NCI-H748 treated with DMSO at 0.1 percent for 48 hours (cell line): ENCODE measurements at places on chromosomes 7 and 10.

DNA sequence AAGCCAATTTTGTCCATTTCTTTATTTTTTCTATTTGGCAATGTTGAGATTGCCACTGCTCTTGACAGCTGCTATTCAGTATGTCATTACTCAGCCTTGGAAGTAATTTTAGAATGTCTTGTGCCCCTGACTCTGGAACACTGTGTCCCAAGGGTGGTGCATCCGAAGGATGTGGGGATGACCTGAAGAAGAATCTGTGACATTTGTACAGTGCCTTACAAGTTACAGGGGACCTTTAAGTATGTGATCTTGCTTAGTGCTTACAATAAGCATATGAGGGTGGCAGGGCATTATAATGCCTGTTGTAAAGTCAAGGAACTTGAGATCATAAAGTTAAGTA is 239.5 kb downstream of the REEP3 start:
- no peak for DNase-seq

GRCh38 chr10:116430288-116430687 is 2.6 kb downstream of the PNLIPRP3 start:
- no peak for DNase-seq

GRCh38 chr7:129719980-129720732 is 108.6 kb downstream of the NRF1 start:
- peak; percentile 68 for DNase-seq

- DNase-seq, result no peak
These were observed 139.8 kb downstream of the CUBN start for GRCh38 chr10:16989826-16990293.

GRCh38 chr10:95860166-95860940 is 47.4 kb upstream of the CC2D2B start:
- DNase-seq, result no peak

DNA sequence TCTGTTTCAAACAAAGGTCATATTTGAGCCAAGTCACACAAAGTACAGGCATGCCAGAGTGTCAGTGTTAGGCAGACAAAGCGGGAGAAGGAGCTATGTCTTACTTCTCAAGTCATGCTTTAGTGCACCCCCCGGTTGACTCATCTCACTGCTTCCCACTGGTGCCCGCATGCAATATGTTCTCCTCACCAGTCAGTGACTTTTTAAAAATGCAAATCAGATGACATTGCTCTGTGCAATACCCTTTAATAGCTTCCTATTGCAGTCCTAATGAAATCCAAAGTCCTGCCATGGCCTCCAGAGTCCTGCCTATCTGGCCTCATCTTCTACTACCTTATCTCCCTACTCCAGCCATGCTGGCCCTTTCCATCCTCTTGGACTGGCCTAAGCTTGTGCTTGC is 429.1 kb downstream of the ACTR3B start:
- DNase-seq, result no peak

DNA sequence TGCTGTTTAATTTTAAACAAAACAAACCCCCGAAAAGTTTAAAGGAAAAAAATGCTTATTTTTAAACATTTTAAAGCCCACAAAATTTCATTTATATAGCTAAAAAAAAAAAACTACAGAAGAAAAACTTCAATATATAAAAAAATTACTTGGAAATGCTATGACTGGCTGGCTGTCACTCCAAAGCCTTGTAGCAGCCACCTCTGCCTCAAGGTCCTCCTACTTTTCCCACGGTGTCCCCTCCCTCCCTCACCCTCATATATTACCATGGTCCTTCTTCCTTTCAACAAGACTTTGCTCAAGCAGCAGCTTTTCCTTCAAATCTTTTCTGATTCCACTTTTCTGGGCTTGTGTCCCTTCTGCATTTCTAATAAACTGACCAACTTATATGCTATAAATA is 122.0 kb downstream of the TPK1 start:
- DNase-seq, result no peak

DNA sequence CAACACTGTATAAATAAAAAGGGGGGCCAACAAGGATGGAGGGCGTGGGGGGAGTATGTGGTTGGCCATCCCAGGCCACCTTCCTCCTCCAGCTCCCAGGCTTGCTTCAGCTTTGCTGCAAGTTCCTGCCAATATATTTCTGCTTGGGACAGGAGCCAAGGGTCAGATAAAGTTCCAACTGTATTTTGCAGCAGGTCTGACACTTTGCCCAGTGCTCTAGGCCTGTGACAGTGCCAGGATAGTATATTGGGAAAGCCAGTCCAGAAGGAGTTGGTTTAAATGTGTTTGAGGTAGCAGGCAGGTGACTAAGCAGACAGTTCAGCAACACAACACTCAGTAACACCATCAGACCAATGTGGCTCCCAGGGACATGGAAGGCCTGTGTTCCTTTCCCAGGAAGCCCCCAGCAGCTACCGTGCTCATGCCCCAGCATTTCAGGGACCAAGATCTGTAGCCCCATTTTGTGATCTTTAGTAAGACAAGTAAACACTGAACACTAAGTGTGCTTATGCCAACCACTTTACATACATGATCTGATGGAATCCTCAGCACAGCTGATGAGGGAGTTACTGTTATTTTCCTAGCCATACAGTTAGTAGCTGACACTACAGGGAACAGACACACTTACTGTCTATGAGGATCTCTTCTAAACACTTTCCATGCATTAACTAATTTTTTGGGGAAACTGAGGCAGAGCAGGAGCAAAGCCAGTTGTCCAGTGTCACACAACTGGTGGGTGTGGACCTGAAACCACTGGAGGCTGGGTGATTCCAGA is 38.9 kb downstream of the DNAJB12 start:
- DNase-seq, result no peak

DNA sequence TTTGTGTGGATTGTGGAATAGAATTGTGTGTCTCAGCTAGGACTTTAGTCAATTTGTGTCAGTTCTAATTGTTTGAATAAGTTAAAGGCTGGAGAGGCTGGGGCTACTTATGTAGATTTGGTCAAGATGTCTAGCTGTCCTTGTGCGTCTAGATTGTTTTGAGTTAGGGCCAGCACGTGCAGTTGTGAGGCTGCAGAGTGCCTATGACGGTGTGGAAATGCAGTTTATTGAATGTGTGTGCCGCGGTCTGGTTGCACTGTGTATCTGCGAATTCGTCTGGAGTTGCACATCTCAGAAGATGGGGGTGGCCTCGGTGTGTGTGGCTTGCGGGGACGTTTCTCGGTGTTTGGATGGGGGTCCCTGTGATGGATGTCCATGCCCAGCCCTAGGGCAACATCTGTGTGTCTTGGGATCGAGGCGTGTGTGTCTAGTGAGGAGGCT is 10.2 kb downstream of the EMX2 start:
- no peak for DNase-seq
